ENCODE measurements at places on chromosomes 7 and 10.
A peak's percentile ranks its signal among the peaks of the same experiment; 100 is the strongest.

- DNase-seq, result no peak
These were observed 44.0 kb downstream of the ADRB1 start for GRCh38 chr10:114087655-114088054.

DNA sequence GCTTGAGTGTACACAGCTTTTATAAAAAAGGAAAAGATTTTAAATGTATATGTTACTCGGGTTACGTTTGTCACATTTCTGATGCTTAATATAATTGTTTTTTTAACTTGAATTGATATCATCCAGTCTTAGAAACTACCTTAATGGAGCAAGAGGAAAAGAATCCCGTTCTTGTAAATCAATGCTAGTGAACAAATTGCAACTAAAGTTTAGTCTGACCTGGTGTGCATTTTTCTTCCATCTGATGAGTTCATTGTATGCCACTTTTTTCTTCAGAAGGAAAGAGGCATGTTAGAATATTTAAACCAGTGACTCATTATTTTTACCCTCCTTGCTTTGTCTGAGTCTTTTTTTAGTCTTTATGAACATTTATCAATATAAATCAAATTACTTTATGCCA, 34.7 kb downstream of the NET1 start:
- DNase-seq, result no peak

DNA sequence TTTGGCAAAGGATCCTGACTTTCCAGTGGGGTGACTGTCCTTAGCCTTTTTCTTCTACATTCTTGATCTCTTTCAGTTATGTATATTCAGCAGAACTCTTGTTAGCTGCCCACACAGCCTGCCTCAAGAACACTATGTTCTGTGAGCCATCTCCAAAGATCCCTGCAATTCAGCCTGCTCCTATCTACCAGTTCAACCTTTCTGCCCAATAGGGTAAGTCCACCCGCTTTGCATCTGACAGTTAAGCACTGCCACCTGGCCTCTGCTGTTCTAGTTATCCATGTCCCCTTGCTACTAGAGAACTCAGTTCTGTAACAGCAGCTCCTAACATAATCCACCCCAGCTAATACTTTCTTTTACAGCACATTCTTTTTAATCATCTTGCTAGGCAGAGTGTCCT, 13.5 kb downstream of the OR9A2 start:
- DNase-seq, result no peak

DNA sequence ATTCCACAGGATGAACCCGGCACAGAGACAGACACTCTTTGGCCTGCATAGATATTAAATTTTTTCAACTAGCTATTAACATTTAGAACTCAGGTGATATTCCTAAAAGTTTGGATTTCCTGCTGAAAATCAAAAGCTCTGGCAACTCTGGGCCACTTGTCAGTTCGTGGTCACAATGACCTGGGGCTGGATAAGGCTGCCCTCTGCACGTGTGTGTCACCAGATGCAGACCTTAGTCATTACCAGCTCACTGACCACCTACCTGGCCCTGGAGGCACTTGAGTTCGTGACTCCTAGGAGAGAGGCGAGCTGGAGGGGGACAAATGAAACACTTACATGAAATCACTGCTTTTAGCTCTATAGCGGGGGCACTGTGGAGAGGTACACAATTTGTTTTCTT, 126.5 kb downstream of the HIPK2 start:
- no peak for DNase-seq

DNA sequence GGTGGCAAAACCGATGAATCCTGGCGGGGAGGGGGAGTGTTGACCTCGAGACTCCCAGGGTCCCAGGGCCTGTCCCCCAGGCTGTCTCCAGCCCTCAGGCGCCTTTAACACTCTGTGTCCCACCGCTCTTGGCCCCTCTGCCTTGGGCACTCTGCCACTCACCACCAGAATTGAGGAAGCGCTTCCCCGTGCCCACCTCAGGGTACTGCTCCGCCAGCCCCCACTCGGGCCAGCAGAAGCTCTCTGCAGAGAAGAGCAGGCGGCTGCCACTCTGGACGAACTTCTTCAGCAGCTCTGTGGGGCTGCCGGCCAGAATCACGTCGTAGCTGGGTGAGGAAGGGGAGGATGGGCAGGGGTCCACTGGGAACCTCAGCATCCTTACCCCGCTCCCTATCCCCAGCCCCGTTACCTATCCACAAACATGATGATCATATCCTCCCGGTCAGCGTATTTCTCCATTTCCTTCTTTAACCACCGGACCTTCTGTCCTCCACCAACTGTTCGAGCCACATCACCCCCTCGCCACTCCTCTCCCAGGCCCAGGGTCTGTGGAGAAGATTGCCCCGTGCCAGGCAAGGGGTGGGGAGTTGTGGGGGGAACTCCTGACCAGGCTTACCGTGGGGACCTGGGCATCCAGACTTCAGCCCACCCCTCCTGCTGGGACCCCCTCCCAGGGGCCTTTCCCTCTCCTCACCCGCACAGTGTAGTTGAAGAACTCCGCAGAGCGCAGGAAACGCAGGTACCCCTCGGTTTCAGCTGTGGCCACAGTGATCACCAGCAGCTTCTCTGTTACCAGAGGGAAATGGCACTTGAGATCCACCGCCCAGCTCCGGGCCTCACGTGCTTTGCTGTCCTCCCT, 1.2 kb downstream of the PLOD3 start:
- no peak for DNase-seq

DNA sequence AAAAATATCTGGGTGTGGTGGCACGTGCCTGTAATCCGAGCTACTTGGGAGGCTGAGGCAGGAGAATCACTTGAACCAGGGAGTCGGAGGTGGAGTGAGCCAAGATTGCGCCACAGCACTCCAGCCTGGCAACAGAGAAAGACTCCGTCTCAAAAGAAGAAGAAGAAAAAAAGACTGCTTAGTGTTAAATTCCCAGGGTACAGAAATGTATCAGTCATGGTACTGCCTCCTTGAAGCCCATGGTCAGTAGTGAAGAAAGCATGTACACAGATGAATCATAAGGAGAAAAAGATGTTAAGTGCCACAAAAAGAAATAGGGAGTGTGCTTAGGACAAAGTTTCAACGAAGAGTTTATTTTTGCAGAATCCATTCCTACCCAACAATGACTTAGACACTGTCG, 62.5 kb upstream of the KMT2E start:
- no peak for DNase-seq

DNA sequence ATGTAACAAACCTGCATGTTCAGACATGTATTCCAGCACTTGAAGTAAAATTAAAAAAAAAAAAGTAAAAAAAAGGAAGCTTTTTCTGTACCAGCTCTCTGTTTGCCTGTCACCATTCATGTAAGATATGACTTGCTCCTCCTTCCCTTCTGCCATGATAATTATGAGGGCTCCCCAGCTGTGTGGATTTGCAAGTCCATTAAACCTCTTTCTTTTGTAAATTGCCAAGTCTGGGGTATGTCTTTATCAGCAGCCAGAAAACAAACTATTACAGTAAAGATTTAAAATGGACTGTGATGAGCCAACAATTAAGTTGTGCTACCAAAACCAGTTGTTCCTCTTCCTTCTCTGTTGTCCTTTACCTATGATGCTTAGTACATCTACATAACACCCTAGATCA, 619.6 kb downstream of the ARL4A start:
- DNase-seq, result no peak

DNA sequence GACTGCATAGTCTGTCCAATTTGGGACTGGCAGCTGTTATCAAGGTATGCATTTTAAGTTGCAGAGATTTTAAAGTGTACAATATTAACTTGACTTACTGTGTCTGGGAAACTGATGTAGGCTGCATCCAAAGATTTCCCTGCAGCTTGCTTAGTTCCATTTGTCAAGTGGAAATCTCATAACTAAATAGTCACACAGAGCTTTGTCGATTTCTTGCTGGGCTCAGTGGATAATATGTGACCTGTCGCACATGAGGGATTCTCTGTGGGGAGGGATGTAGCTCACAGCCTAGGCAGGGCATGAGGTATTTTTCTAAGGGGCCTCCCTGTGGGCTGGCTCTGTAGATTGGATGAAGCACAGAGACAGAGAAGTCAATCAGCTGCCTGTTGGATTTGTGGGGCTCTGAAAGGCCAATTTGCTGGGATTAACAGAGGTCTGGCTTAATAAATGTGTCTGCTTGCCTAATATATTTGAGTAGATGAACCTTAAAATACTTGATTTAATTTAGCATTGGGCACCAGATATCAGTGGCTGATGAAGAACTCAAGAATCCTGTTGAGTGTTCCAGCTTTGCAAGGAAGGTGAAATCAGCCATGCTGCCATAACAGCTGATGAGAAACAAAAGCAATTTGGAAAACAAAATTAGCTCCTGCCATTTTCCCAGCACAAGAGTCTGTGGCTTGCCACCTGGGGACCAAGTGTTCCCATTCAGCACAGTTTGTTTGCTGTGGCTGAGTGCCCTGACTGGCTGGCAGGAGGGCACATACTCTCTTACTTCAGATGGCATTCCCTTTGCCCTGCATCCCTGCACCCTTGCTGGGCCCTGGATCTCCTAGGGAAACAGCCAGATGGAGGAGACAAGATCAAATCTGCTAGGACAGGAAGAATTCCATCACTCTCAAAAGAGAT, 598.5 kb downstream of the SORCS3 start:
- peak; percentile 22 for DNase-seq

DNA sequence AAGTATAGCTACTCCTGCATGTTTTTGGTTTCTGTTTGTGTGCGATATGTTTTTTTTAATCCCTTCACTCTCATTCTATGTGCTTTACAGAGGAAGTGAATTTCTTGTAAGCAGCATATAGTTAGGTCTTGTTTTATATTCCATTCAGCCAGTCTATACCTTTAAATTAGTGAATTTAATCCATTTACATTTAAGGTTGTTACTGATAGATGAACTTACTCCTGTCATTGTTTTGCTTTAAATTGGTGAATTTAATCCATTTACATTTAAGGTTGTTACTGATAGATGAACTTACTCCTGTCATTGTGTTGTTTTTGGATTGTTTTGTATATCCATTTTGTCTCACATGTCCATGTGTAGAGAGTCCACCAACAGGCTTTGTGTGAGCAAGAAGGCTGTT, 11.1 kb downstream of the GIMAP8 start:
- no peak for DNase-seq

DNA sequence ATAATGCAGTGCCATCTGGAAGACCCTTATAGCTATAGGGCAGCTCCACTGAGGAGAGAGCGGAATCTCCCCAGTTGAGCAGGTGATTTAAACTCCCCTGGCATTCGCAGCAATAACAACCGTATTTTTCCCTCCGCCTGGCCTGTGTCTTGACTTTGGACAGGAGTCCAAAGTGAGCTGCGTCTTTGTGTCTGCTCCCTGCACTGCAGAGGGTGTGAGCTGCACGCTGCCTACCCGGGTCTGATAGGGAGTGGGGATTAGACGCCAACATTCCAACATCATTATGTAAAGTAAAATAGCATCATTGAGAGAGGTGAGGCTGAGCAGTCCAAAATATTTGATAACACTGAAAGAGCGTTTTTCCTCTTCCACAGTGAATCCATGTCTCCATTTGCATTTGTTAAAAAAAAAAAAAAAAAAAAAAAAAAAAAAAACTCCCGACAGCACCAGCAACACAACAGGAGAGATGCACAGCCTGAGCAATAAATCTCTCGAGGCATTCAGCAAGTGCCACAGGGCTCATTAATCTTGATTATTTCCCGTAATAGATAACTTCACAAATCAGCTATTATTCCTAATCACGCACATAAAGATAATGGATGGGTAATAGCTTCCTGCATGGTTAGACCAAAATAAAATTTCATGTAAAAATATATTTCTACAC, 68.6 kb downstream of the CELF2 start:
- peak; percentile 11 for DNase-seq

DNA sequence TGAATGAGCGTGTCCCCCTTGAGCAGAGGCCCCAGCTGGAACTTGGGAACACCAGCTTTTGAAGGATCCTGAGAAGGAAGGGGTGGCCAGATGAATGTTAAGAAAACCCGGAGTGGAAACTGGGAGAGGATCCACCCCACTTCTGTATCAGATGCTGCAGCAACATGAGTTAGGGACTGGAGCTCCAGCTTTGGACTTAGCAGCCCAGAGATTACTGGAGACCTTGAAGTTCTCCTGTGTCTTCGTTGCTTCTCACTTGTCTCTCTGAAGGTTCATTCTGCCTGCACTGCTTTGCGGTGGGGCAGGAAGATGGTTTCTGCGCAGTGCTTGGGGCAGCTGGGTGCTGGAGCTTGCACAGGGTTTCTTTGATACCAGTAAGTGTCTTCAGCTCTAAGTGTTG, 9.3 kb downstream of the TMEM248 start:
- no peak for DNase-seq

GRCh38 chr10:8594176-8594575, 539.7 kb downstream of the GATA3 start:
- no peak for DNase-seq

DNA sequence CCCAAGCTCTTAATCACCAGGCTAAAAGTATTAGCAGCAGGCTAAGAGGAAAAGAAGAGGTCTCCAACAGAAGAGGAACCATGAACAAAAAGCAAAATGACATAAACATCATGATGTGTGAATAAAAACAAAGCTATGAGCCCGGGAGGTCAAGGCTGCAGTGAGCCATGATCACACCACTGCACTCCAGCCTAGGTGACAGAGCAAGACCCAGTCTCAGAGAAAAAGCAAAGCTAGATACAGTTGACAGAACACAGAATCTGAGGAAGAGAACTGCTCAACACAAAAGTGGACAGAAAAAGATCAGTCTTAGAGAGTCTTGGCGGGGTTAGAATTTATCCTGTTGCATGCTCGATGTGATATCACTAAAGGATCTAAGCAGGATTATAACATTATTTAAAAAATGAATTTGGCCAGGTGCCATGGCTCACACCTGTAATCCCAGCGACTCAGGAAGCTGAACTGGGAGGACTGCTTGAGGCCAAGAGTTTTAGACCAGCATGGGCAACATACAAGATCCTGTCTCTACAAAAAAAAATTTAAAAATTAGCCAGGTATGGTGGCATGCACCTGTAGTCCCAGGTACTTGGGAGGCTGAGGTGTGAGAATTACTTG, 37.5 kb downstream of the NT5C2 start:
- DNase-seq, result no peak

DNA sequence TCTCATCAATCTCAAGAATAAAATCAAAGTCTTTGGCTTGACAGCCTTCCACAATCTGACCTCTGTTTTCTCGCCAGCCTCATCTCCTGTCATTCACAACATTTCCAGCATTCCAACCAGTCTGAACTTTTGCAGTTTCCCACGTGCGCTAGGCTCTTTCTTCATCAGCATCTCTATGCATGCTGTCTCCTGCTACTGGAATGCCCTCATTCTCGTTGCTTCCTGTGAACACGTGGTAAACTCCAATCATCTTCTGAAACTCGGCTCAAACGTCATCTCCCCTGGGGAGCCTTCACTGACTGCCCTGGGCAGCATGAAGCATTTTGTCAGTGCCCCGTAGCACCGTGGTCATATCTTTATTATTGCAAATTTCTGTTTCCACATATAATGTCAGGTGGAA, 12.2 kb upstream of the RSBN1L start:
- DNase-seq, result peak; percentile 64

DNA sequence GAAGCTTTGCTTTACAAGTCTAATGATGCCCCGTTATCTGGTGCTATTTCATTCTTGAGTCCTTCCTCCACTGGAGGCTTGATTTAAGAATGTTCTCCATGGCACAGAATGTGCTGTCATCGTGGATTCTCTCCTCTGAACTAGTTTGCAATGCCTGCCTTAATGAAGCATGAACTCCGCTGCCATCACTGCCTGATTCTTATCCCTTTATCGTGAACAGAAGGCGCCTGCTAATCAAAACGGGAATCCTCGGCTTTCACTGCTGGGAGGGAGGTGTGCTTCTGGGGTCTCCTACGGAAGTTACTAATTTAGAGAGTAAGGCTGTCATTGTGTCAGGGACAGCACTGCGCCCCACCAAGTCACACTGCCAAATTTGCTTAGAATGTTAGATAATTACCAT, 56.2 kb downstream of the ITGB1 start:
- DNase-seq, result no peak
